IMR-90 (cell line): ENCODE measurements at places on chromosomes 3 and 15. TPM values are rescaled to one million over a fixed set of nuclear protein-coding genes. Genes with fewer than 3 reads are reported as not detected.

Gene EPHA6
- total RNA-seq = not detected in 2 replicates

Gene GOLGA6A
- total RNA-seq = not detected in 2 replicates

Gene CCDC54
- not detected in 2 replicates for total RNA-seq

Gene GREM1
- total RNA-seq = 848 and 1,032 TPM in 2 replicates

Gene AP2M1
- 855 and 876 TPM in 2 replicates for total RNA-seq

Gene CACNA2D3
- total RNA-seq = 0.28 and 0.36 TPM in 2 replicates

Gene GP5
- total RNA-seq = under 0.01 TPM in 2 replicates

Gene MAGEL2
- under 0.01 and 0.18 TPM in 2 replicates for total RNA-seq

Gene MITF
- total RNA-seq = 13.3 and 16.7 TPM in 2 replicates

Gene CISH
- 0.83 and 0.90 TPM in 2 replicates for total RNA-seq

Gene TSC22D2
- total RNA-seq = 12.2 and 15.8 TPM in 2 replicates

Gene IGSF11
- 0.18 TPM in 1 of 2 replicates, not detected in the other for total RNA-seq

Gene PLSCR2
- not detected in 2 replicates for total RNA-seq

Gene C3orf20
- total RNA-seq = not detected in 2 replicates

Gene PEX11A
- total RNA-seq = 7.8 and 10.2 TPM in 2 replicates

Gene PRC1
- total RNA-seq = 148 and 208 TPM in 2 replicates

Gene EHD4
- total RNA-seq = 26.4 and 29.0 TPM in 2 replicates

Gene CPEB1
- 6.9 and 12.5 TPM in 2 replicates for total RNA-seq

Gene PIGBOS1
- total RNA-seq = 11.7 and 12.7 TPM in 2 replicates

Gene PCSK6
- total RNA-seq = not detected in 2 replicates
